Activated naive CD8-positive, alpha-beta T cell treated with anti-CD3 and anti-CD28 coated beads, Interleukin-2, amount 10 ng/mL, durations not matched to agents 7 days and 5 days (primary cell): ENCODE measurements at places on chromosomes 2 and 18. TPM values are rescaled to one million over a fixed set of nuclear protein-coding genes. Genes with fewer than 3 reads are reported as not detected.

DNA sequence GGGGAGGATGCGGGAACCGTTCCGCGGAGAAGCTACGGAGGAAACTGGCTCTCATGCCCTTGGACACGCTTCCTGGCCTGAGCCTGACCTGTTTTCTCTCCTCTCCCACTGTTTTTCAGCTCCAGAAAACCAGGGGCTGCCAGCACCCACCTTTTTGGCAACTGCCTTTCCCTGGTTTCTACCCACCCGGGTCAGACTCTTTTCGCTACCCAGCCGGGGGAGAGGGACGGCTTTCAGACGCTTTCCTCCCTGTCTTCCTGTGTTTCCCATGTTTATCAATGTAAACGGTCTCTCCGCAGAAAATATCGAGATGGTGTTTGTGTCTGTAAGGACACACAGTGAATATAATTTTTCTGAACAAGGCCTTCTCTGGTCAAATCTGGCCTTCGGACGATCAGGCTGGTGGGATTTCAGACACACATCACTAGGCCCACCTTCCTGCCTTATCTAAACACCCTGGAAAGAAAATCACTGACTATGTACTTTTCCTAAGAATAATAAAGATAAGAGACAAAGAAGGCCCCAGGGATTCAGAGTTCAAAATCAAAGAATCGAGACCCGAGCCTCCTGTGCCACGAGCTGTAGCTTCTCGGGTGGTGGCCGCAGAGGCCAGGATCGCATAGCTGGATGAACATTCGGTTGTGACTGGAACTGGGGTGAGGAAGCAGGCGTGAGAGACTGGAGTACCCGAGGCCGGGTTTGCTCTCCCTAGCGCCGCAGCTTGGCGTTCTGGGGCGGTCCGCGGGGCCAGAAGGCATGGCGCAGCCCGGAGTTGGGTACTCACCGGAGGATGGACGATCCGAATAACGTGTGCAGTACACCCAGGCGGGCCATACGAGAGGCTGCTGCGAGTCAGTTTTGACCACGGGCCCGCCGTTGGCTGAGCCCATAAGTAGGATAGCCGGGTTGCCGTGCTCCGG, 1.7 kb downstream of the EN1 start:
- DNase-seq, result peak; percentile 33

GRCh38 chr2:151063271-151063670, 198.4 kb downstream of the RBM43 start:
- DNase-seq, result no peak

DNA sequence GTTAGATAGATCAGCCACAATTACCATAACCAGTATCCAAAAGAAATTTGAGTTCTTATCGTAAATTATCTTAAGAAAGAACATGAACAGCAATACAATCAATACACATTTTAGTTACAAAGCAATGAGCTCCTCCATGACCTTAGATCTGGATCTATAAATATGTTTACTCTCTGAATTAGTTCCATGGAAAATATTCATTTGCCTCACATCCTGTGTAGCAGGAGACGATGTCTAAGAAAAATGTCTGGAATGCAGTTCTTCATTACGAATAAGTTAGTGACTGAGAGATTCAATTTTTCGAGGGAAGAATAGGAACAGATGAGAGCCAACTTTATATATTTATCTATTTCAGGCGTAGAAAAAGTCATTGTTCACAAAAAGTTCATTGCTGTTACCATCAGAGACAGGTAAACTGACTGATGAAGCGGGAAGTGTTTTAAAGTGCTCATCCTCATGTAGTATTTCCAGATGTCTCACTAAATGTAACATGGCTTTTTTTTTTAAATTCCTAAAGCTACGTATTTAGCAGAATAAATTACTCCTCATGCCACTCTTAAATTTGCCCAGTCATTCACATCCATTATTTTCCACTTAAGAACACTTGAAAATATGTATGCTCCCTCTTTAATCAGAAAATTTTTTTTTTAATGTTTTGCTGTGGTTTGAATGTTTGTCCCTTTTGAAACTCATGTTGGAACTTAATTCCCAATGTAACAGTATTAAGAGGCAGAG, 106.5 kb upstream of the SCN1A start:
- no peak for DNase-seq

Gene ANKRD62
- not detected for total RNA-seq

Gene MBD1
- 123 TPM for total RNA-seq

Gene LBX2
- 1.2 TPM for total RNA-seq

Gene SELENOI
- 26.4 TPM for total RNA-seq

DNA sequence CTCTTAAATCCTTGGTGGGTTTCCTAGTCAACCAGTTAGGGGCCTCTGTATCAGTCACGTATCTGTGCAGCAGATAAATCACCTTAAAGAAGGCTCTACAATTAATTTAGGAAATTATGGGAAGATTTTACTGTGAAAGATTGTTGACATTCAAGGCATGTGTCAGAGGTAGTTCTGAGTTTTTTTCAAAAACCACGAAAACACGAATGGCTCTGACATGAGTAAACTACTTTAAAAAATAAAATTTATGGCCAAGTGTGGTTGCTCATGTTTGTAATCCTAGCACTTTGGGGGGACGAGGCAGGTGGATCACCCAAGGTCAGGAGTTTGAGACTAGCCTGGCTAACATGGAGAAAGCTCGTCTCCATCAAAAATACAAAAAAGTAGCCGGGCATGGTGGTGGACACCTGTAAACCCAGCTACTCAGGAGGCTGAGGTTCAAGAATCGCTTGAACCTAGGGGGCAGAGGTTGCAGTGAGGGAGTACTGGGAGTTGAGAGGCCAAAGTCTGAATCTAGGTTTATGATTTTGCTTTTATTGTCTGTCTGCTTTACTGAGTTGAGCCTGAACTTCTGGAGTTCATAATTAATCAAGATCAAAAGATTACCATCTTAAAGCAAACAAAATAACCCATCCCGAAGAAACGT, 77.1 kb downstream of the SPRED2 start:
- no peak for DNase-seq

GRCh38 chr2:48209214-48209885, 303.1 kb upstream of the FBXO11 start:
- no peak for DNase-seq

- DNase-seq, result no peak
Measured at GRCh38 chr2:70029814-70030409, 57.4 kb upstream of the PCBP1 start.

DNA sequence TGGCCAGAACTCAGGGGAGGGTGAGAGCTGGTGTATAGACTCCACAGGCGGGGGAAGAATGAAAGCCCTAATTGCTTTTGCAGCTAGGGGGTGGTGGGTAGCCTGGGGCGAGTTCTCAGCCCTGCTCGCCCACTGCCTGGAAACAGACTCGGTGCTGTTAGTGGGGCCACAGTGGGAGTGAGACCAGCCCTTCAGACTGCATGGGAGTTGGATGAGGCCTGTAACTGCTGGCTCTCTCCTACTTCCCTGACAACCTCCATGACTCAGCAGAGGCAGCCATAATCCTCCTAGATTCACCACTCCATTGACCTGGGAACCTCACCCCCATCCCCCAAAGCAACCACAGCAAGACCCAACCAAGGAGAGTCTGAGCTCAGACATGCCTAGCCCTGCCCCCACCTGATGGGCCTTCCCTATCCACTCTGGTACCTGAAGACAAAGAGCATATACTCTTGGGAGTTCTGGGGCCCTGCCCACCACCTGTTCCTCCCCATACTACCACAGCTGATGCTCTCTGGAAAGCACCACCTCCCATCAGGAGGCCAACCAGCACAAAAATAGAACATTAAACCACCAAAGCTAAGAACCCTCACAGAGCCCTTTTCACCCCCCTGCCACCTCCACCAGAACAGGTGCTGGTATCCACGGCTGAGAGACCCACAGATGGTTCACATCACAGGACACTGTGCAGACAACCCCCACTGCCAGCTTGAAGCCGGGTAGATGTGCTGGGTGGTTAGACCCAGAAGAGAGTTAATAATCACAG, 226.3 kb downstream of the EIPR1 start:
- DNase-seq, result no peak

DNA sequence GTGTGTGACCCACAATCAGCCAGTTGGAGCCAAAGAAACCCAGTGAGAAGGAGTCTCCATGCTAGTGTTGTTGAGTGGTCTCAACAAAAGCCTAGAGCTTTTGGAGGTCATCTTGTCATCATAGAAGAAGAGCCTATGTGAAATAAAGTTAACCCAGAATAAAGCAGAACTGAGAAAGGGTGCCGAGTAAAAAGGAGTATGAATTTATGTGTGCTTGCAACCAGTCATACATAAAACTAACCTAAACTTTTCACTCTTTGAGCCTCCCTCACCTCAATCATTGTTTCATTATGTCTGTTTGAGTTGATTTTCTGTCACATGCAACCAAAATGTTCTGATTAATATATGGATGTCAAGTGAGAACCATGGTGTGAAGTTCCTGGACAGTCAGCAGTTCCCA, 599.3 kb upstream of the ZEB2 start:
- DNase-seq, result no peak

GRCh38 chr2:8606226-8606625, 75.6 kb upstream of the ID2 start:
- DNase-seq, result no peak

DNA sequence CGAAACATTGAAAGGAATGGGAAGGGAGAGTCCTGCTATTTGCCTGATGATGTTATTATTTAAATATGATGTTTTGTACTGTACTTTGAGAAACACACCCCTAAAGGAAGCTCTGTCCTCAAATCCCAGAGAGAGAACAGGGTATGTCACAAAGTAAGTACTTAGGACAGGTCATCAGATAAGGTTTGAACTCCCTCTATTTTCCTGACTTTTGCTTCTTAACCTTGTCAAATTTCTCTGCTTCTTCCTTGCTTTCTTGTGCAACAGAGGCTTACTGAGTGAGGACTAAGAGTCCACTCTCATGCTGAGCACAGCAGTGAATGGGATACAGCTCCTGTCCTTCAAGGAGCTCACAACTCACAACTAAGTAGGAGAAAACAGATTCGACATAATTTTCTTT, 3.7 kb downstream of the DGUOK start:
- DNase-seq, result no peak

Gene UGGT1
- total RNA-seq, result 55.4 TPM

DNA sequence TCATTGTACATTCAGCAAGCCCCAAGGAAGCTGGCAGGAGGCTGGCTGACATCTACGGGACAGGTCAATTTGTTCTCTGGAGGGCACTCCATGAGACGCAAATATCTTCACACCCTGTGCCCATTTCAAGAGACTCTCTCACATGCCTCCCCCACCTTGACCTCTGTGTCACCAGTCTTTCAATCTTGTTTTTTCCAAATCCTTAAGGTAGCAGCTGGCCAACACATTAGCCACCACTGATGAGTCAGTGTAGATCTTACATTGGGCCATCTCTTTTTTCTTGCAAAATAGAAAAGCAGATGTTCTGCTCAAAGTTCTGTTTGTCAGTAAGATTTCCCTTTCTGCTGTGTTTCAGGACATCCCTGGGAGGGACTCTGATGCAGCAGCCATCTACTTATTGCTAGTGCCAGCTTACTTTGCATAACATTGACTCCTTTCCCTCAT, 1.7 kb upstream of the DPP4 start:
- no peak for DNase-seq

DNA sequence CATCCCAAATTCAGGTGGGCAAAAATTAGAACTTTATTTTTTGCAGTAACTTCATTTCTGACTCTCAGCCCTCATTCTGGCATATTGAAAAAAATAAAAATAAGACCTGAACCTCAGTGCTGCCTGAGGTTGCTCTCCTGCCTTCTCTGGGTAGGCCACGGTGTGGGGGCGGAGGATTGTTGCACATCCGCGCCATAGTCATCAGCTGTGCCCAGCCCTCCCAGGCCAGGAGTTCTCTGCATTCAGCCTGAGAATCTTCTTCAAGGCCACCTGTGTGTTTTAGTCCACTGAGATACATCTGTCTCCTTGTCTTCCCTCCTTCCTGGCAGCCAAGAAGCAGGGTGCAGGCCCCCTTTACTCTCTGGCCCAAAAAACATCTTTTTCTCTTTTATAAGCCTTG, 94.7 kb downstream of the ARMC9 start:
- DNase-seq, result no peak

Gene MOB1A
- 178 TPM for total RNA-seq

DNA sequence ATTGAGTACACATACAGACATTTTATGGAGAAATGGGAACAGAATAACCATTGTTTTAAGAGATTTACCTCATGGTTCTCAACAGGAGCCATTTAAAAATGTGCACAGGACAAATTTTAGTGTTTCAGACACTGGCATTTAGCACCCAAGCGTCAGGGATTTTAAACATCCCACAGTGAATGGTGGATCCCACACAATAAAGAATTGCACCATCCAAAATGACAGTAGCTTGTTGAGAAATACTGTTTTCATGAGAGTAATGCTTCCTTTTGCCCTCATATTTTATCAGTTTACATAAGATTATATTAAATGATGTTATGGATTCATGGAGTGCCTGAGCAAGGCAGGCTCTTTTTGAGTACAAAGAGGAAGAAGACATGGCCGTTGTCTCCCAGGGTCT, 54.0 kb downstream of the MFSD6 start:
- DNase-seq, result no peak

Gene ANTXR1
- 0.09 TPM for total RNA-seq

DNA sequence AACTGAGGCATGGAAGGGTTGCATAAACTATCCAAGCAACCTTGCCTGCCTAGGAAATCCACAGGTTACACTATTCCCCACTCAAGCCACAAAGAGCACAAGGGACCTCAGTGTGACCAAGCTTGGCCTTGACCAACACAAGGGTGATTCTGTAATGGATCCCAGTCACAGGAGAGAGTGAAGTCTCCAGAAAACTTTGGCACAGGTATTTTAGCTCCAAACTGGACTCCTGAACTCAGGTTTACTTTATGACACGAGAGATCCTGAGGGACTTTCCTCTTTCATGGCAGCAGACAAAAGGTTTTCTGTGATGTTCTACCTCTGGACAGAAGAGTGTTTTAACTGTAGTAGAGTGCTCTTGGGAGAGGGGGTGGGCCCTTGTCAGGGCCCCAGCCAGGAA, 169.2 kb downstream of the TRABD2A start:
- DNase-seq, result no peak

GRCh38 chr18:40555914-40556313, 1399.1 kb upstream of the PIK3C3 start:
- no peak for DNase-seq

DNA sequence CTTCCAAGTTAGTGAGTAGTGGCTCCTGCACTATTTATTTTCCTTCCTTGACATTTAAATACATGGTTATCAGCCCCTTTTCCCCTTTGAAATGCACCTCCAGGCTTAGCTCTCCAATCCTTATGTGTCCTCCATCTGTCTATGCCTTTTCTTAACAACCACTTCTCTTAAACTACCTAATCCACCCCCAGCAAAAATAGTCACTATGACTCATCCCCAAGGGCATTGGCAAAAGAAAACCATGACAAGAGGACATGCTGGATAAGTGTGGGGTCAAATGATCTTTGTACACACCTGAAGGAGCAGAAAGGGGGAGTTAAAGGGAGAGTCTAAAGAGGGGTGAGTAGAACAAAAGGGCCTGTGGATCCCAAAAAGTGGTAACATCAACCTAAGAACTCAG, 127.2 kb downstream of the ANKRD44 start:
- DNase-seq, result no peak

- DNase-seq, result no peak
Measured at GRCh38 chr2:1546023-1546591, 132.8 kb downstream of the TPO start.
